ENCODE measurements at places on chromosomes 7 and 10. TPM values are rescaled to one million over a fixed set of nuclear protein-coding genes. Genes with fewer than 3 reads are reported as not detected.

DNA sequence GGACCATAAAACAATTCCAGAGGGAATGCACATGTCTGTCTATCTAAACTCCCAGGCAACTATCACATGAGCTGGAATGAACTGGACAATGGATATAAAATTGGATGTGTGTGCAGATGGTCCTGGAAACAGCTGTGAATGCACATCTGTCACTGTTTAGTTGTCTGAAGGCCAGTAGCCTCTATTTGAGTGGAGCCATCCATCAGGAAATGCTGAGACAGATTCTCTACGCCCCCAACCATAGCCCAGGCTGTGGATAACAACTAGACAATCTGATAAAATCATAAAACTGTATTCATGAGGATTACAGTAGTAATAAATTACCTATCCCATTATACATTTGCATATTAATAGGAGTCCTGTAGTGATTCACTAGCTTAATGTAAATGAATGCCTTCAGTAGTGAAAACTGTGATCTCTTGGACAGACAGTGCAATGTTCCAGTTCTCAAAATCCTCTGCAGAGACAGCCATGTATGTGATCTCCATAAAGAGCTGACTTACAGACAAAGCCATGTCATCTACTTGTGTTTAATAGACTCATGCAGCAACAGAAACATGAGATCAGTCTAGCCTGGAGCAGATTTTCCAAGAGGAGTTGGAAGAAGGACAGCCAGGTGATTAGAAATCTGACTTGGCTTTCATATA, 907.6 kb downstream of the KCNMA1 start:
- H3K4me1 ChIP-seq, result no peaks in the 10 kb centered on the region
- H3K27ac ChIP-seq, result no peak overlapping the region
- H3K36me3 ChIP-seq, result no peaks in the 10 kb centered on the region

DNA sequence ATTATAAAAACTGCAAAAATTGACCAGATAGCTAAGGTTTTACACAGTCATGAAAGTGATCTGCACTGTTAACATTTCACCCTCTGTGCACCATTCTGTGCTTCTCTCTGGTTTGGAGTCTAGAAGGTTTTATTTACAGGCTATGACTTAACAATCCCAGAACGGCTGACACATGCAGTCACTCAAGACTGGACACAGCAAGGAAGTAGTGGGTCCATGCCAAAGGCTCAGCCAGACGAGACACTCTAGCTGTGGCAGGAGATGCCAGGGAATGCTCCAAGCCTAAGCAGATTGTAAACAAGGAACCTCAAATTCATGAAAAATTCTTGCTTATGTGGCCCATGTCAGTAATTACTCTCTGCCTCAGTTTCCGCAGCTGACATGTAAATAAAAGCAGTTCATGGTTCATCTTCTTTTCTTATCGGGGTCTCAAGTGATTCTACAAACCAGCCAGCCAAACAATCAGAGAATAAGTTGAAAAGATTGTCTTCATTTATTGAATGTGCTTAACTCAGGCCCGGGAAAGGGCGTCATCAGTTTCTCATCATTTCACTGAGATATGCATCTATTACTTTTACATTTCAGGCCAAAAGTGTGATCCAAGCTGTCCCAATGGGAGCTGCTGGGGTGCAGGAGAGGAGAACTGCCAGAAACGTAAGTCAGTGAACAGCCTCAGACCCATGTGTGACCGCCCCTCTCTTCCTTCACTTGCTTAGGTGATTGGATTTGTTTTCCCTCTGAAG, 132.1 kb downstream of the EGFR start:
- no peaks in the 10 kb centered on the region for H3K27me3 ChIP-seq
- H3K4me1 ChIP-seq, result no peaks in the 10 kb centered on the region
- H3K27ac ChIP-seq, result no peak overlapping the region
- DNase-seq, result no peak
- H3K36me3 ChIP-seq, result no peaks in the 10 kb centered on the region

DNA sequence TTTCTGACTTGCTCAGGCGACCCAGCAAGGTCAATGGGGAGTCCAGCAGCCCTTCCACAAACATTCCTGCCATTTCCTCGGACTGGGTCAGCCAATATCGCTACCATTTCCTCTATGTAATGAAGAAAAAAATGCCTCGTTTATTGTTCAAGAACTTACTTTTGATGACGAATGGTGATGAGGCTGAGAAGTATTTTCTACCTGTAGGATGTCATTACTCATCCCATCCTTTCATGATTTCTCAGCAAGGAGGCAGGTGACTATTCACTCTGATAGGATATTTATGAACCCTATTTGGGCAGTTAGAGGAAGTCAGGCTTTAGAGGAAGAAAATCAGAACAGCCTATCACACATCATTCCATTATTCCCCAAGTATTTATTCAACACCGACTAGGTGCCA, 178.6 kb downstream of the FANK1 start:
- H3K4me1 ChIP-seq, result no peaks in the 10 kb centered on the region
- H3K27ac ChIP-seq, result no peak overlapping the region
- no peak overlapping the region for H3K4me3 ChIP-seq
- H3K36me3 ChIP-seq, result no peaks in the 10 kb centered on the region
- no peak for DNase-seq

GRCh38 chr7:89849052-89849451, 305.2 kb upstream of the STEAP1 start:
- no peak overlapping the region for H3K4me3 ChIP-seq
- no peak for DNase-seq
- no peak overlapping the region for H3K27ac ChIP-seq
- H3K4me1 ChIP-seq, result no peaks in the 10 kb centered on the region
- H3K27me3 ChIP-seq, result no peaks in the 10 kb centered on the region
- no peaks in the 10 kb centered on the region for H3K36me3 ChIP-seq

The TEX36 gene
- total RNA-seq, result not detected

The NYAP1 gene
- 0.59 TPM for total RNA-seq

The ASZ1 gene
- not detected for total RNA-seq

- no peak overlapping the region for H3K4me3 ChIP-seq
- H3K27ac ChIP-seq, result no peak overlapping the region
- no peaks in the 10 kb centered on the region for H3K4me1 ChIP-seq
- H3K27me3 ChIP-seq, result no peaks in the 10 kb centered on the region
- no peaks in the 10 kb centered on the region for H3K36me3 ChIP-seq
Measured at GRCh38 chr7:94244760-94245159, 149.9 kb upstream of the COL1A2 start.

The MKX gene
- 2.3 TPM for total RNA-seq

- H3K27me3 ChIP-seq, result no peaks in the 10 kb centered on the region
- H3K4me3 ChIP-seq, result no peak overlapping the region
- no peak overlapping the region for H3K27ac ChIP-seq
- no peaks in the 10 kb centered on the region for H3K36me3 ChIP-seq
- peaks cover 8% of the 10 kb centered on the region for H3K4me1 ChIP-seq
- DNase-seq, result no peak
Measured at GRCh38 chr10:22652988-22653481, 61.3 kb downstream of the PIP4K2A start.

- no peaks in the 10 kb centered on the region for H3K36me3 ChIP-seq
- DNase-seq, result no peak
- H3K27ac ChIP-seq, result no peak overlapping the region
- no peaks in the 10 kb centered on the region for H3K4me1 ChIP-seq
Measured at GRCh38 chr7:143104759-143105158, 27.1 kb upstream of the PIP start.

DNA sequence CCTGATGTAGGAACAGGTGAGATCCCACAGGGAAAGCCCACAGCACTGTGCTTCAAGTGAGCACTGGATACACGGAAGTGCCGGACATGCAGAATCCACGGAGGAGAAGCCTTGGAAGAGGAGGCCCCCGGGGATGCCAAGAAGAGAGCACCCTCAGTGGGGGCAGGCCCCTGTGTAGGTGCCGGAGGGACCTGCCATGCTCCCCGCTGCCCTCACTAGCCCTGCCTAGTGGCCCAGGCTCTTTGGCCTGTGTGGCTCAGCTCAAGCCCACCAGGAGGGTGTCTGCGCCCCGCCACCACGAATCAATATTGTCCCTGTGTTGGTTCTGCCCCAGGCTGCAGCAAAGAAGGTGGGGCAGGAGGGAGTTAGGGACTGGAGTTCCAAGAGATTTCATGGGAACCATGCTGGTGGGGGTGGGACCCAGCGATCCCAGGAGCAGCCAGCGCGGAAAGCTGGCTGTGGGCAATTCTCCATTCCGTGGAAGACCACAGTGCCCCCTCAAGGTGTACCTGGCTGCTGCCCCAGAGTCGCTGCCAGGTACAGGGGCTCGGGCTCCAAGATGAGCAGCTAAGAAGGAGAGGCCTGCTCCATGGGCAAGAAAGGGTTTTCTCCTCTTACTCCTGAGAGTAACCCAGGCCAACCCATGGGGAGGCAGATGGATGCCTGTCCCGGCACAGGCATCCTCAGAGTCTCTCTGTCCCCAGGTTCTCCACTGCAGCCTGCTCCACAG, 34.9 kb upstream of the LEP start:
- DNase-seq, result no peak
- no peak overlapping the region for H3K4me3 ChIP-seq
- H3K4me1 ChIP-seq, result no peaks in the 10 kb centered on the region
- H3K36me3 ChIP-seq, result no peaks in the 10 kb centered on the region
- H3K27me3 ChIP-seq, result no peaks in the 10 kb centered on the region

DNA sequence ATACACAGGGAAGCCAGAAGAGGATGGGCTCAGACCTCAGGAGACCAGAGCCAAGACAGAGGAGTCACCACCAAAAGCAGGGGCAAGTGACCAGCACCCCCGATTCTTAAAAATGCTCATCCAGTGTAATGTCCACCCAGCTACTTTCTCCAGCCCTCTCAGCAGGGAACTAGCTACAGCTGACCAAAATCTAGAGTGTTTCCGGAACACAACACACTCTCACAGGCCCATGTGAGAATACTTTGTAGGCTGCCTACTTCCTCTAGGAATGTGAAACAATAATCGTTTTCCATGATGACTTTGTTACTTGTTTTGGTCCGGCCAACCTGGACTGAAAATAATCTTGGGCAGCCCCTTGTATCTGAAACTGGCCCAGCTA, 14.5 kb downstream of the PSAP start:
- DNase-seq, result no peak
- H3K27me3 ChIP-seq, result no peaks in the 10 kb centered on the region

The TNS3 gene
- 41.0 TPM for total RNA-seq

DNA sequence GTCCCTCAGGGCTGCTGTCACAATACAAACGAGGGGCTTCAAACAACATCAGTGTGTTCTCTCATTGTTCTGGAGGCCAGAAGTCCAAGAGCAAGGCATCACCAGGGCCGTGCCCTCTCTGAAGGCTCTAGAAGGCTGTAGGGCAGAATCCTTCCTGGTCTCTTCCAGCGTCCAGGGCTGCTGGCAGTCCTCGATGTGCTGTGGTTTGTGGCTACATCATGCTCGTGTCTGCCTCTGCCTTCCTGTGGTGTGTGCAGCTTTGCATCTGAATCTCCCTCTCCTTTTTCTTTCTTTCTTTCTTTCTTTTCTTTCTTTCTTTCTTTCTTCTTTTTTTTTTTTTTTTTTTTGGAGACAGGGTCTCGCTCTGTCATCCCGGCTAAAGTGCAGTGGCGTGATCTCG, 103.5 kb downstream of the INSYN2A start:
- no peaks in the 10 kb centered on the region for H3K4me1 ChIP-seq
- H3K27me3 ChIP-seq, result no peaks in the 10 kb centered on the region
- no peaks in the 10 kb centered on the region for H3K36me3 ChIP-seq
- no peak overlapping the region for H3K4me3 ChIP-seq

The INSIG1 gene
- total RNA-seq, result 37.0 TPM

- no peaks in the 10 kb centered on the region for H3K27me3 ChIP-seq
- no peak overlapping the region for H3K4me3 ChIP-seq
- no peak for DNase-seq
- H3K36me3 ChIP-seq, result no peaks in the 10 kb centered on the region
- no peak overlapping the region for H3K27ac ChIP-seq
Measured at GRCh38 chr10:31352436-31353226, 33.6 kb downstream of the ZEB1 start.

DNA sequence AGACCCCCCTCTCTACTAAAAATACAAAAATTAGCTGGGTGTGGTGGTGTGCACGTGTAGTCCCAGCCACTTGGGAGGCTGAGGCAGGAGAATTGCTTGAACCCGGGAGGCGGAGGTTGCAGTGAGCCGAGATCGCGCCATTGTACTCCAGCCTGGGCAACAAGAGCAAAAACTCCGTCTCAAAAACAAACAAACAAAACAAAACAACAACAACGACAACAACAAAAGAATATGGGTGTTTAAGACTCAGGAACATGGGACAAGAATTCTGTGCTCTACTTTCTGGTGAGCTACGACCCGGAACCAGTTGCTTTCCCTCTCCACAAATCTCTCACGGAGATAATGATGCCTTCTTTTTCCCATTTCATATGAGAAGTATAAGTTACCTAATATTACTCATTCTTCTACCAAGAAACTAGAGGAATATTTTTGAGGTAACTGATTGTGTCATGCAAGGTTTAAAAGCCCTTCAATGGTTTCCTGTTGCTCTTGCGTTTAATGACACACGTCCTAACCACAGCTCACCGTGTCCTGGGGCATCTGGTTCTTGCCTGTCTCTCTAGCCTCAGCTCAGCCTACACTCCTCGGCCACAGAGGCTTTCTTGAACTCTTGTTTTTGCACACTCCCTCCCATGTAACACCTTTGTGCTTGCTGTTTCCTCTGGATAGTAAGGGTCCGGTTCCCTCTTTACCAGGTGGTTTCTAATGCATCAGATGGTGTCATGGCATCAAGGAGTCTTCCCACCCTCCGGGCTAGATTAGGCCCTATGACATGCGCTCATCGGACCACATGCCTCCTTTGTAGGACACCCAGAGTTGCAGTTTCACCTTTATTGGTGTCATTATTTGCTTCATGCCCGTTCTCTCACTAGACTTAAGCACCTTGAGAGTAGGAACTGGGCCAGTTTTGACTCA, 67.5 kb downstream of the PFKFB3 start:
- H3K27ac ChIP-seq, result no peak overlapping the region
- H3K4me1 ChIP-seq, result no peaks in the 10 kb centered on the region
- H3K27me3 ChIP-seq, result no peaks in the 10 kb centered on the region
- H3K36me3 ChIP-seq, result no peaks in the 10 kb centered on the region

The SUN3 gene
- not detected for total RNA-seq
